Vein endothelial cell (primary cell): ENCODE measurements at places on chromosomes 11 and 22. TPM values are rescaled to one million over a fixed set of nuclear protein-coding genes. Genes with fewer than 3 reads are reported as not detected.

Gene OR51B2
- total RNA-seq: not detected in 2 replicates

Gene DEUP1
- not detected in 2 replicates for total RNA-seq

Gene LRRC32
- 35.5 and 44.1 TPM in 2 replicates for total RNA-seq

Gene MACROD1
- total RNA-seq: 17.0 and 37.6 TPM in 2 replicates

Gene ENTHD1
- total RNA-seq: not detected in 2 replicates

Gene SLC5A12
- not detected in 2 replicates for total RNA-seq

Gene KIRREL3
- 0.10 TPM in 1 of 2 replicates, not detected in the other for total RNA-seq

Gene SSH3
- total RNA-seq: 11.4 and 12.1 TPM in 2 replicates

Gene IGLL1
- total RNA-seq: not detected in 2 replicates

Gene POTEH
- not detected in 2 replicates for total RNA-seq

Gene ART5
- total RNA-seq: not detected in 2 replicates

Gene EFEMP2
- 22.2 and 40.2 TPM in 2 replicates for total RNA-seq

Gene HIC2
- total RNA-seq: 4.6 and 4.8 TPM in 2 replicates

Gene FLRT1
- not detected in 2 replicates for total RNA-seq

Gene BCO2
- 1.1 and 1.3 TPM in 2 replicates for total RNA-seq

Gene CARD10
- 34.4 and 43.8 TPM in 2 replicates for total RNA-seq

Gene KCNK4
- total RNA-seq: 0.10 TPM in 1 of 2 replicates, not detected in the other

Gene DNAJB7
- under 0.01 TPM in 1 of 2 replicates, not detected in the other for total RNA-seq

Gene OR51I1
- not detected in 2 replicates for total RNA-seq

Gene DGCR6L
- total RNA-seq: 42.9 and 49.0 TPM in 2 replicates

Gene OR8G5
- not detected in 2 replicates for total RNA-seq

Gene IGSF9B
- total RNA-seq: under 0.01 and 0.29 TPM in 2 replicates

Gene MMP1
- total RNA-seq: 562 and 4,071 TPM in 2 replicates

Gene GLB1L3
- not detected in 2 replicates for total RNA-seq

Gene ZC3H12C
- 18.6 and 27.0 TPM in 2 replicates for total RNA-seq

Gene CBX6
- 49.2 and 59.8 TPM in 2 replicates for total RNA-seq

Gene RIMBP3C
- 0.19 TPM in 1 of 2 replicates, not detected in the other for total RNA-seq

Gene FXYD2
- total RNA-seq: under 0.01 and 2.3 TPM in 2 replicates

Gene CAPN5
- total RNA-seq: 9.5 and 9.7 TPM in 2 replicates

Gene PKDREJ
- total RNA-seq: not detected in 2 replicates

Gene OR5F1
- not detected in 2 replicates for total RNA-seq

Gene RBFOX2
- 167 and 186 TPM in 2 replicates for total RNA-seq

Gene MPEG1
- total RNA-seq: not detected in 2 replicates

Gene MMP13
- not detected in 2 replicates for total RNA-seq

Gene ANGPTL5
- 0.19 and 1.3 TPM in 2 replicates for total RNA-seq

Gene MMP7
- total RNA-seq: 0.76 and 1.6 TPM in 2 replicates

Gene THYN1
- total RNA-seq: 50.2 and 51.9 TPM in 2 replicates

Gene SMTNL1
- total RNA-seq: not detected in 2 replicates

Gene CECR2
- total RNA-seq: under 0.01 and 0.10 TPM in 2 replicates

Gene SLC22A25
- total RNA-seq: not detected in 2 replicates

Gene APOA4
- not detected in 2 replicates for total RNA-seq

Gene GGT1
- 1.3 and 2.3 TPM in 2 replicates for total RNA-seq

Gene FAM227A
- total RNA-seq: 2.1 and 2.3 TPM in 2 replicates

Gene YPEL4
- total RNA-seq: under 0.01 and 0.29 TPM in 2 replicates

Gene CALCA
- not detected in 2 replicates for total RNA-seq

Gene OR51T1
- total RNA-seq: not detected in 2 replicates

Gene ME3
- 58.2 and 77.4 TPM in 2 replicates for total RNA-seq

Gene CHRM1
- not detected in 2 replicates for total RNA-seq

Gene MRGPRF
- 0.10 and 0.33 TPM in 2 replicates for total RNA-seq
